ENCODE measurements at places on chromosomes 5 and 9.

DNA sequence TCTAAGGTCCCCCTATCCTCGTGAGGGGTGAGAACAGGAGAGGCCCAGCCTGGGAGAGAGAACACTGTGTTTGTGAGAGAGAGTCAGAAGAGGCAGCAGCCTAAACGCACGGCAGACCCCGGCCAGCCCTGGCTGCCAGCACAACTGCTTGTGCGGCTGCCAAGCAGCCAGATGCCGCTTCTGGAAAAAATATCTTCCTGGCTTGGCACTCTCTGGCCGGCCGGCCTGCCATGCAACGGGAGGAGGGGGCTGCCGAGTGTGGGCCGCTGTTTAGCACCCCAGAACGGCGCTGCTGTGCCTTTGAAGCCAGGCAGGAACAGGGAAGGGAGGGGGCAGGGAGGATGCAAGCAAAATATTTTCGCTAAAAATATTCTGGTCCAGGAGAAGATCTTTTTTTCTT lies 105.0 kb downstream of the FGF18 start:
- DNase-seq, result no peak

GRCh38 chr5:178637356-178638074 lies 10.7 kb upstream of the CLK4 start:
- DNase-seq, result no peak

DNA sequence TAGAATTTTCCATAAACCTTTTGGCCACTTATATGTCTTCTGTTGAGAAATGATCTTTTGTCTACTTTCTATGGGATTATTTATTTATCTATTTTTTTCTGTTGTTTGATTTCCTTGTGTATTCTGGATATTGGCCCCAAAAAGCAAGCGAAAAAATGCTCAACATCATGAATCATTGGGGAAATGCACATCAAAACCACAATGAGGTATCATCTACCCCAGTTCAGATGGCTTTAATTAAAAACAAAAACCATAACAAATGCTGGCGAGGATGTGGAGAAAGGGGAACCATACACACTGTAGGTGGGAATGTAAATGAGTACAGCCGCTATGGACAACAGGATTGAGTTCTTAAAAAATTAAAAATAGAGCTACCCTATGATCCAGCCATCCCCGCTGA lies 125.0 kb upstream of the LPCAT1 start:
- DNase-seq, result no peak

- DNase-seq, result no peak
These were observed 9.0 kb downstream of the PRRC2B start for GRCh38 chr9:131402738-131403492.

- DNase-seq, result no peak
These were observed 74.6 kb upstream of the ARRDC3 start for GRCh38 chr5:91457681-91458058.

DNA sequence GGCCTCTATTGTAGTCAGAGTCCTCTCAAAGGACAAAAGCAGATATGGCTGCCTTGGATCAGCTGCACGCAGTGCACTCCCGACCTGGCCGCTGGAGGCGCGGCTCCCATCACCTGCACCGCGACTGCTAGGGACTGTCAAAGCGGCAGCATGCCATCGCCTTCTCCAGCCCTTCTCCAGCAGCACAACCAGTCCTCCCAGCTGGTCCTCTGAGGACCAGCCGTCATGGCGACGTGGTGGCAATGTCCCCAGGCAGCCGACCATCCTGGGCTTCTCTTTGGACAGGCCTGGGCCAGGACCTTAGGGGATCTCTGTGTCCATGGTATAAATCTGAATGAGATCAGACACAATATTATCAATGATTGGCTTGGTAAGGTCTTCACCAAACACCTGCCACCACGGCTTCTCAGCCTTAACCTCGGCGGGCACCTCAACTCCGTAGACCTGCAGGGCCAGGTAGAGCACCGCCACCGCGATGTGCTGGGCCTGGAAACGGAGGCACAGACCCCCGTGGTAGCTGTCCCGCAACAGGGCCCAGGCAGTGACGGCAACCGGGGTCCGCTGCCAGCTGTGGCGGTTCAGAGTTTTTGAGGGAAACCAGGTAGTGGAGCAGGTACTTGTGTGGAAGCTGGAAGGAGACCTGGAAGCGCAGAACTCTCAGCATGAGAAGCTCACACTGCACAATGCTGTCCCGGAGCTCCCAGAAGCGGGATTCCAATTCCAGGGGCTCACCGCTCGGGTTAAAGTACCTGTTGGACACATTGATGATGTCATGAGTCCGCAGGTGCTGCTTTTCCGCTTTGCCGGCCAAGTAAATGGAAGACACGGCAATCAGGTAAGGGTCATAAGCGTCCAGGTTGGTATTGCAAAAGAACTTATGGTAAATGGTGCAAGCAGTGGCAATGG lies 8.5 kb downstream of the DUSP1 start:
- no peak for DNase-seq

- no peak for DNase-seq
These were observed 99.4 kb downstream of the LIX1 start for GRCh38 chr5:97042996-97043395.

- DNase-seq, result no peak
These were observed 85.2 kb downstream of the NR3C1 start for GRCh38 chr5:143318270-143318669.

GRCh38 chr5:67163863-67164595 lies 32.6 kb downstream of the CD180 start:
- DNase-seq, result no peak

GRCh38 chr5:157956271-157956885 lies 97.4 kb upstream of the CLINT1 start:
- no peak for DNase-seq

GRCh38 chr9:35734096-35734495 lies 1.6 kb downstream of the CREB3 start:
- DNase-seq, result no peak

DNA sequence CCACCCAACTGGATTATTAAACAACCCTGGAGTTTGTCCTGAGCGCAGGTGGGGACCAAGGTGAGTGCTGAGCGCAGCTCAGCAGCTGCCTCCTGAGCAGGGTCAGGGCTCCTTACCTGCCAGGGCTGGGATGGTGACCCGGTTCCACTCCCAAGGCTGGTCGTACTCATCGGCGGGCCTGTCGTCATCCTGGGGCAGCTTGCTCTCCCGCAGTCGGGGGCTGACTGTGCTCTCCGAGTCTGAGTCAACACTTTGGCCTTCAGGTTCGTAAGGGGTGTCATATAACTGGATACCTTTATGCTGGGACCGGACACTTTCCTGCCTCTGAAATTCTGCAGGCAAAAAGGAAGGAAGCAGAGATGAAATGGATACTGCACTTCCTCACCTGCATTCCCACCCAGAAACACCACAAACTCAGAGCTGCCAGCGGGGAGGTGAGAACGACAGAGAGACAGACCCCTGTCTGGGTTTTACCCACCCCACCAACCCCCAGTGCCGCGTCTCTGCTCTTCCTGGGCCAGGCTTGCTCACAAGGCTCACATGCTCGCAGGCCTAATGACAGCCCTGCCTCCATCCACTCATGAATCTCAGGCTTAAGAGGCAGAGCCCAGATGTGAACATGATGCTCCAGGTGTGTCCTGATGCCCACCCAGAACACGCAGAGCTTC lies 70.7 kb upstream of the SLC25A51 start:
- DNase-seq, result no peak

DNA sequence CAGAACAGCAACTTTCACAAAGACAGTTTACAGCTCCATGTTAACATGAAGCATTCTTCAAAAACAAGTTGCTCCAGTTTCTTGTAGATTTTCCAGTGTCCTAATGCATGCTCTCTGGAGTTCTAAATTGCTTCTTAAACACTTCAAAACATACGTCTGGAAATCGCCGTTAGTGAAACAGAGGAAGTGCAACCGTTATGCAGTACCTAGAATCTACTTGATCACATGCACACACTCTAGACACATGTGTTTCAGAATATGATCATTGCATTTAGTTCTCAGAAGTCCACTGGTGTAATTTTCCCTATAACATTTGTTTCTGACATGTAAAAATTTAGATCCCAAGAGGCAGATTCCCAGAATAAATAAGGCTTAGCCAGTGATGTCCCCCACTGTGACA lies 41.1 kb upstream of the RUFY1 start:
- no peak for DNase-seq

DNA sequence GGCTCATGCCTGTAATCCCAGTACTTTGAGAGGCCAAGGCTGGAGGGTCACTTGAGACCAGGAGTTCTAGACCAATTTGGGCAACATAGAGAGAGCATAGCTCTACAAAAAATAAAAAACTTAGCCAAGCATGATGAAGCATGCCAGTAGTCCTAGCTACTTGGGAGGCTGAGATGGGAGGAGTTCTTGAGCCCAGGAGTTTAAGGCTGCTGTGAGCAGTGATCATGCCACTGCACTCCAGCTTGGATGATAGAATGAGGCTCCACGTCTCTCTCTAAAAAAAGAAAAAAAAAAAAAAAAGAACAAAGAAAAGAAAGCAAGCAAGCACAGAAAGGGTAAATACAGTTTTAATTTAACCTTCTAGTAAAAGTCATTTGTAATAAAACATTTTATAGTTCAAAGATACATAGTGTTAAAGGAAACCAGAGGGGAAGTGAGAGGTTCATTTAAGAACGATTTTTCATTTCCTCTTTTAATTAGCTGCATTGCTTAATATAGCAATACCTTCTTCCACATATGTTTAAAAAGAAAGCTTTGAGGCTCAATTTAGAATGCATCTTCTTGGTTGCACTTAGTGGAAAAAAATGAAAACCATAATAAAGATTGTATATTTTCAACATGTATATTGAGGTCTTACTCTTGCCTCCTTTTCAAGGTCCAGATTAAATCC lies 14.9 kb downstream of the GAPT start:
- no peak for DNase-seq

DNA sequence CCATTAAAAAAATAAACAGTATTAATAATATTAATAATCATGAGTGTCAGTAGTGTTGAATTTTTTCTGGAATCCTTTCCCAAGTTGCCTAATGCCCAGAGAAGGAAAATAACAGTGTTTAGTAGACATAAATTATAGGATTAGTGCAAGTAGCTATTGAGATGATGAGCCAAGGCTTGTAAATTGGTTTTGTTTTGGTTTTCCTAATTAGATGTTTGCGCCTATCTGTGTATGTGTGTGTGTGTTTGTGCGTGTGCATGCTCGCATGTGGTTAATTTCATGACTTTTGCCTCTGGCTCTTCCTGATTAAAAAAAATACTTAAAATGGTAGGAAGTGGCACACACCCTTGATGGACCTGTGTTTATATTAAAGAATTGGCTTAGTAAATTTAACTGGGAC lies 55.4 kb downstream of the FXN start:
- no peak for DNase-seq

DNA sequence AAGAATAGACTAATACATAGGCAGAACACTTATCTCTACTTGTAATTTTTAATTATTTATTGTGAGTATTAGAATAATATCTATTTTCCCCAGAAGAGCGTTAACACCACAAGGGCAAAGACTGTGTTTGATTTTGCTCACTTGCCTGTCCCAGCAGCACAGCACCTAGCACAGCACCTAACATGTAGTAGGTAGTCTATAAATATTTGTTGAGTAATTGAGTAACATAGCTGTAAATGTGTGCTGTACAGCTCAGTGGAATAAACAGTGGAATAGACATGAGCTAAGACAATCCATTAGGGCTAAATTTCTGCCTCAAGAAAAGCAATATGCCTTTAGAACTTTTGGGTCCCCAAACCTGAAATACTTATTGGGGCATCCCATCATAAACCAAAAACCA lies 49.3 kb upstream of the VCAN start:
- no peak for DNase-seq

DNA sequence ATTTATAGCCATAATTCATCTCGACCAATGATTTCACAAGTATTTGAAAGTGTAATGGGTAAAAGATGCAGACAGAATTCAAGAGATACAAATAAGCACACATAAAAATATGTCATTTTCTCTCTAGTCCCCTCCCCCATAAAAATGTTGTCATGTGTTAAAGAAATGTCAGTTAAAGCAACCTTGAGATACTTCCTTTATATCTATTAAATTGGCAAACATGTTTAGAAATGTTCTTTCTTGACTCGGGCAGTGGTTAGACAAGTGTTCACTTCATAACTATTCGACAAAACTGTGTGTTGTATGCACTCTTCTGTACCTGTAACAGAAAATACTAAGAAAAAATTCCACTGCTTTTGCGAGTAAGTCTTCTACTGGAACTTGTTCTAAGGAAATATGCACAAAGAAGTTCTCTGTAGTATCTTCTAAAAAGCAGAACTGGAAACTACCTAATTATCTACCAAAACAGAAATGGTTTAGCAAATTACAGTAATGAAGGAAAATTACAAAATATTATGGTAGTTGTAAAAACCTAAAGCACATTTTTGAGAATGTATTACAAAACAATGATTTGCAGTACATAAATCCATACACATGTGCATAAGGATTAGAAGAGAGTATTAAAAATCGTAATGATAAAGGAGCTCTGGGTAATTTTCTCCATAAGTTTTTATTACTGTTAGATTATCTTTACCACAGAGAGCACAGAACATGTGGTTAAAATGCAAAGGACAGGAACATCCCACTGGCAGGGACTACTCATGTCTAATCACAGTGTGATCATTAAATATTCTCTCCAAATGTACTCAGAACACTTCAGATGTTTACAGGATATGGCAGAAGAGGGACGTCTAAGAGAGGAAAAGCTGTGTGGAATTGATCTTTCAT lies 35.9 kb downstream of the FBXW2 start:
- no peak for DNase-seq

DNA sequence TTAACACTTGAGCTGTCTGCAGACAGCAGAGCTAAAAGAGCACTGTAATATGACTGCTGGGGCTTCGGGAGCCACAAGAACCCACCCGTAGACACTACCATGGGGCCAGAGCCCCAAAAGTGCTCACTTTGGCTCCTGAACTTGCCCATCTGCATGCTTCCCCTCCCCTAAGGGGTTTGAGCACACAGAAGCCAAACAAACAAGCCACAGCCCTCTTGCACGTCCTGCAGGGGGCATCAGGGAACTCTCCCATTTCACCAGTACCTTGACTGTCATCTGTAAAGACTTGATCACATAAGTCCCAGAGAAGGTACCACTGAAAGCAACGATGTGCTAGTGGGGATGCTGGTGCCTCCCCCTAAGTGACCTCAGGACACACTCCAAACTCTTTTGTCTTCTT lies 681.8 kb downstream of the SEMA5A start:
- no peak for DNase-seq

DNA sequence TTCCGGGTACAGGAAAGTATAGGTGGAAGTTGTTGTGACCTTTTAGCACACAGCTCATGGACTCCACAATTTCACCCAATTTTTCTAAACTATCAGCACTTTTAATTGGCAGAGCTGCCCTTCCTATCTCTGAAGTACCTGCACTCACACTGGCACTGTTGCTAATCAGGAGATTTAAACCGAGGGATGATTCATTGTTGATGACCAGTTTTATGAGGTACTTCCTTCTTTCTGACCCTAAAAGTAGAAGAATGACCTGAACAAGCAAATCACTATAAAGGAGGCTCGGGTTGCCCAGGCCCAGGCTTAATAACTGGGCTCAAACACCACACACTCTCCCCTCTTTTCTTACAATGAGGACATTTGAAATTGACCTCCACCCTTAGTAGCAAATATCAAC lies 105.9 kb downstream of the KCNN2 start:
- DNase-seq, result no peak

DNA sequence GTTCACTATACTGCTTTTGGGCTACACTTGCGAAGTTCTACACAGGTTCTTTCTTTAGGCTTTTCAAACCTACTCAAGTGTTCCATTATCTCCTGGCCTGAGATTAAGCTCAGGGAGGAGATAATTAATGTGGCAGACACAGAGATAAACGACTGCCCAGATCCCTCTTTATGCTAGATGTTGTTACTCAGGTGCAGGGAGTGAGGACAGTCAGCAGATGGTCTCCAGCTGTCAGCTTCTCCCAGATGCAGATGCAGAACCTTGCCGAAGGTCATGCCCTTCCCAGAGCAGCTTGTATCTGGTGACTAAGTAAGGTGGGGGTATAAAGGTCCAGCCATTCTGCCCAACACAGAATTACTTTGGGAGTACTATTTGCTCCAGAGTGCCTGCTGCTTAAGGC lies 166.2 kb downstream of the ZNF462 start:
- DNase-seq, result no peak

Measured in stimulated activated naive CD8-positive, alpha-beta T cell treated with anti-CD3 and anti-CD28 coated beads, Interleukin-15, Interleukin-2, amounts not matched to agents 100 U/mL and 50 U/mL, for 24 hours (primary cell).